Uterus (tissue), 4 donors: ENCODE measurements at places on chromosomes 11 and 22. TPM values are rescaled to one million over a fixed set of nuclear protein-coding genes. Genes with fewer than 3 reads are reported as not detected.
A peak's percentile ranks its signal among the peaks of the same experiment; 100 is the strongest.

The HBG2 gene
- total RNA-seq, result not detected

The AQP11 gene
- total RNA-seq, result 0.73 TPM

The RIMBP3B gene
- 0.27 TPM for total RNA-seq

The UBQLNL gene
- total RNA-seq, result 6.8 TPM

The PLA2G3 gene
- total RNA-seq, result not detected

The CCDC88B gene
- 5.7 TPM for total RNA-seq

- no peaks in the 10 kb centered on the region for H3K4me1 ChIP-seq
- H3K27me3 ChIP-seq, result no peaks in the 10 kb centered on the region
- H3K27ac ChIP-seq, result peak overlapping the region; percentile 39
These were observed 203.5 kb upstream of the MTNR1B start for GRCh38 chr11:92765965-92766371.

GRCh38 chr11:47593934-47594855 is at the start of gene C1QTNF4:
TSS of gene C1QTNF4 (minus strand) at chr11:47594411. CDS start at chr11:47590810, 3,601 bp downstream.
- DNase-seq, result no peak
- H3K36me3 ChIP-seq, result no peaks in the 10 kb centered on the region
- peak within 1 kb of the TSS; percentile 8 for H3K4me3 ChIP-seq
- H3K4me1 ChIP-seq, result no peaks in the 10 kb centered on the region

DNA sequence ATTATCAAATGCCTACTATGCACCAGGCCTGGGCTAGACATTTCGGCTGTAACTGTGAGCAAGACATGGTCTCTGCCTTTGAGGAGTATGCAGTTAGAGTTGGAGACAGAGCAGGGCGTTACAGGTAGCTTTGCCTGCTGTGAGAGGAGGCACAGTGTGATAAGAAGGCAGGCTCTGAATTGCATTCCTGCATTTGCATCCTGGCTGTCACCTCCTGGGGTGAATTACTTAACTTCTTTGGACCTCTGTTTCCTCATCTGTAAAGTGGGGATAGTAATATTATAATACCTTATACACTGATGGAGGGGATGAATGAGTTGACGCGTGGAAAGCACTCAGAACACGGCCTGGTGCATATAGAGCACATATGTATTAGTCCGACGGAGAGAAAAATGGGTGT is 118.1 kb upstream of the ARHGAP20 start:
- H3K27me3 ChIP-seq, result no peaks in the 10 kb centered on the region
- H3K4me1 ChIP-seq, result no peaks in the 10 kb centered on the region
- no peak overlapping the region for H3K27ac ChIP-seq
- H3K4me3 ChIP-seq, result no peak overlapping the region
- no peaks in the 10 kb centered on the region for H3K36me3 ChIP-seq

GRCh38 chr11:76939219-76939631 is 78.5 kb downstream of the ACER3 start:
- no peaks in the 10 kb centered on the region for H3K27me3 ChIP-seq
- DNase-seq, result no peak
- H3K4me3 ChIP-seq, result no peak overlapping the region
- no peak overlapping the region for H3K27ac ChIP-seq
- no peaks in the 10 kb centered on the region for H3K4me1 ChIP-seq

DNA sequence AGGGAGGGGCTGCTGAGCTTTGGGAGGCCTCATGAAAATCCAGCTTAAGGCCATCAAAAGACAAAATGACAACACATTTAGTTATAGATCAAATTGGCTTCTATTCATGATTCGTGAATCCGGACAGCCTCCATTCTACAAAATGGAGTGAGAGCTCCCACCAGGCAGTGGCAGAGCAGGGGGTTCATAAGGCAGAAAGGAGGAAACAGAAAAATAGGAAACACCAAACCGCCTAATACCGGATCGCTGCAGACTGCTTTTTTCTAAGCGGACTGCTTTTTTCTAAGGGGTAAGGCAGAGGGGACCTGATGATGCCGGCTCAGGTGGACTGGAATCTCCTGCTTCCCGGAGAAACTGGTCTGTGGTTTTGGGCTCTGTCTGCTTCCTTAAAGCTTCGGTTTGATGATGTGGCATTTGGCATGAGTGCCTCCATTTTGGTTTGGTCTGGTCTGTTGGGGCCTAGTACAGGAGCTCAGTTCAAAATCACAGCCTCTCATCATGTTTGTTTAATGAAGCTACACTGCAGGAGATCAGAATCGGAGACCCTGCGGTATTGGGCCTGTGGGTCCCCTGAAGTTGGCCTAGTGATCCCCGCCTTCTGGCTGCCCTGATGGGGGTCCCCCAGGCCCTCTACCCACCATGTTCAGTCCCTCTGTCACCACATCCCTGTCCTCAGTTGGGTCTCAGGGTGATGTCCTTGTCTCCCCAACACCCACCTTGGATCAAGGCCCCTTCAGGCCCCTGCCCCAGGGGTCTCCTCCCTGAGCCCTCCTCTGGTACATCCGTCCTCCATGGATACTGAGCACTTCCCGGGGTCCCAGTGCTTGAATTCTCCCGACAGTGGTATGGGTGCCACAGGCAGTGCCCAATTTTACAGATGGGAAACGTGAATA is 1.2 kb downstream of the ALDH3B1 start:
- peak overlapping the region; percentile 12 for H3K4me3 ChIP-seq
- H3K27ac ChIP-seq, result peak overlapping the region; percentile 70
- no peaks in the 10 kb centered on the region for H3K27me3 ChIP-seq

GRCh38 chr22:42306010-42306409 is 35.6 kb upstream of the TCF20 start:
- no peaks in the 10 kb centered on the region for H3K36me3 ChIP-seq
- no peaks in the 10 kb centered on the region for H3K4me1 ChIP-seq
- H3K27ac ChIP-seq, result no peak overlapping the region
- no peak for DNase-seq
- no peak overlapping the region for H3K4me3 ChIP-seq

GRCh38 chr11:62370743-62371440 is 33.6 kb downstream of the ASRGL1 start:
- H3K27ac ChIP-seq, result no peak overlapping the region
- no peaks in the 10 kb centered on the region for H3K27me3 ChIP-seq
- no peaks in the 10 kb centered on the region for H3K4me1 ChIP-seq
- no peak for DNase-seq

DNA sequence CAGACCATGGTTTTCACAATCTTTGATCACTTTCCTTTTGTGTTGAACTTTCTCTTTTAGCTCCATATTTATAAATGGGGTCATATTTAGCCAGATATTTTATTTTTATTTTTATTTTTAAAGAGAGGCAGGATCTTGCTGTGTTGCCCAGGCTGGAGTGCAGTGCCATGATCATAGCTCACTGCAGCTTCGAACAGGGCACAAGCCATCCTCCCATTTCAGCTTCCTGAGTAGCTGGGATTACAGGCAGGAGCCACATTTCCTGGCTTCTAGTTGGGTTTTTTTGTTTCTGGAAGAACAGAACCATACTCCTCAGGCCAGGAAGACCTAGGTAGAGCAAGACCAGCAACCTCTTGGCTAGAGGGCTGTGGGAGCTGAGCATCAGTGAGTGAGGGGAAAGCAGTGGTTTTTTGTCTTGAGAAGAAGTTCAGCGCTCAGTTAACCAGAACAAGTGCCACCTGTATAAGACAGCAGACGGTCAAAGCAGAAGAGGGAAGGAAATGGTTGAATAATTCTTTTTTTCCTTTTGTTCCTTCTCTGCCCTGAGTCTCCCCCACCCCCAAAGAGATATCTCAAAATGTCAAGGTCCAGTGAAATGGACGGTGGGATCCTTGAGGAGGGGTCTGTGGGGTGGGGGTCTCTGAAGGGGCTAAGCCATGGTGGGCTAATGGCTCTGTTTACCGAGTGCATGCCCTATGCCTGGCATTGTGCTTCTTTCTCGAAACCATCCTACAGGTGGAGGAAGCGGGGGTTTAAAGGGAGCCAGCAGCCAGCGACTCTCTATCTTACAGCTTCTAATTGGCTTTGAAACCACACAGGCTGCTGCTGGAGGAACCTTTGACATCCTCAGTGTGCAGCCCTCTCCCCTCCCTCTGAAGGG is 63.0 kb downstream of the PTPRJ start:
- no peaks in the 10 kb centered on the region for H3K4me1 ChIP-seq
- H3K36me3 ChIP-seq, result no peaks in the 10 kb centered on the region
- H3K4me3 ChIP-seq, result no peak overlapping the region
- no peak overlapping the region for H3K27ac ChIP-seq
- no peaks in the 10 kb centered on the region for H3K27me3 ChIP-seq

GRCh38 chr22:19802894-19803735 is 42.5 kb downstream of the TBX1 start:
- H3K4me3 ChIP-seq, result no peak overlapping the region
- peaks cover 5% of the 10 kb centered on the region for H3K4me1 ChIP-seq
- no peak overlapping the region for H3K27ac ChIP-seq

- H3K27me3 ChIP-seq, result peaks cover 26% of the 10 kb centered on the region
- DNase-seq, result no peak
- no peaks in the 10 kb centered on the region for H3K4me1 ChIP-seq
- no peaks in the 10 kb centered on the region for H3K36me3 ChIP-seq
- H3K27ac ChIP-seq, result no peak overlapping the region
These were observed 3.1 kb upstream of the GSC2 start for GRCh38 chr22:19152942-19153883.
